ENCODE measurements at places on chromosomes 13 and 19. TPM values are rescaled to one million over a fixed set of nuclear protein-coding genes. Genes with fewer than 3 reads are reported as not detected.
A peak's percentile ranks its signal among the peaks of the same experiment; 100 is the strongest.

MEF2B gene
- total RNA-seq, result 2.1 TPM

ZNF416 gene
- total RNA-seq, result 3.7 TPM

PRTN3 gene
- not detected for total RNA-seq

GRCh38 chr13:39616087-39616694 is 13.2 kb upstream of the LHFPL6 start:
- no peak overlapping the region for H3K27ac ChIP-seq
- H3K36me3 ChIP-seq, result no peaks in the 10 kb centered on the region
- no peak overlapping the region for H3K4me3 ChIP-seq
- H3K27me3 ChIP-seq, result peaks cover 7% of the 10 kb centered on the region

DNA sequence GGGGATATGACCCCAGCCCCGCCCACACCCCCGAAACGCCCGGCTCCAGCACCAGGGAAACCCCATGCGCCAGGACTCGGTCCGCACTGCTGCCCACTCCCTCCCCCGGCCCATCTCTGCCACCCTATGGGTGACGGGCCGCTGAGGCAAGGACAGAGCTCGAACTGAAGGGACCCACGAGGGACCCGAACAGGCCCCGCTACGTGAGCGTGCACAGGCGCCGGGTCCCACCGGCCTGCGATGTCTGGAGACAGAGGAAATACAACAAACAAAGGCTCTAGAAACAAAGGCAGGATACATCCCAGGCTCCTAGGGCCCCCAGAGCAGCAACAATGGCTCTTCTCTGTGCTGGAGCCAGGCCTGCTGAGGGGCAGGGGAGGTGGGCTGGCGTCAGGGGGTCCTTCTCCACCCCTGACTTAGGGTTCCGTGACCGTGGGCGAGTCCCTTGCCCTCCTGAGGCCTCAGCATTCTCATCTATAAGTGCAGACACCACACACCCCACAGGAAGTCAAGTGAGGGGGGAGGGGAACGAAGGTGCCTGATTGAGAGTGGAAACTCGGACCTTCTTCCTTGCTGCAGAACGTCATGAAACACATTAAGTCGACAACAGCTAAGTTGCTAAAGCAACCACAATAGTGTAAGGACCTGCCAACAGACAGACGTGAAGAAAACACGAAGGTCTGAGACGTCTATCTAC is 3.1 kb downstream of the ABHD17A start:
- peak overlapping the region; percentile 97 for H3K4me3 ChIP-seq
- H3K27ac ChIP-seq, result peak overlapping the region; percentile 98
- peaks cover 31% of the 10 kb centered on the region for H3K4me1 ChIP-seq
- no peaks in the 10 kb centered on the region for H3K27me3 ChIP-seq

GRCh38 chr13:25232937-25233515 is 54.3 kb downstream of the MTMR6 start:
- no peak overlapping the region for H3K4me3 ChIP-seq
- H3K27me3 ChIP-seq, result peaks cover 4% of the 10 kb centered on the region
- no peak for DNase-seq
- H3K4me1 ChIP-seq, result peaks cover 3% of the 10 kb centered on the region
- H3K27ac ChIP-seq, result no peak overlapping the region
- H3K36me3 ChIP-seq, result no peaks in the 10 kb centered on the region

DNA sequence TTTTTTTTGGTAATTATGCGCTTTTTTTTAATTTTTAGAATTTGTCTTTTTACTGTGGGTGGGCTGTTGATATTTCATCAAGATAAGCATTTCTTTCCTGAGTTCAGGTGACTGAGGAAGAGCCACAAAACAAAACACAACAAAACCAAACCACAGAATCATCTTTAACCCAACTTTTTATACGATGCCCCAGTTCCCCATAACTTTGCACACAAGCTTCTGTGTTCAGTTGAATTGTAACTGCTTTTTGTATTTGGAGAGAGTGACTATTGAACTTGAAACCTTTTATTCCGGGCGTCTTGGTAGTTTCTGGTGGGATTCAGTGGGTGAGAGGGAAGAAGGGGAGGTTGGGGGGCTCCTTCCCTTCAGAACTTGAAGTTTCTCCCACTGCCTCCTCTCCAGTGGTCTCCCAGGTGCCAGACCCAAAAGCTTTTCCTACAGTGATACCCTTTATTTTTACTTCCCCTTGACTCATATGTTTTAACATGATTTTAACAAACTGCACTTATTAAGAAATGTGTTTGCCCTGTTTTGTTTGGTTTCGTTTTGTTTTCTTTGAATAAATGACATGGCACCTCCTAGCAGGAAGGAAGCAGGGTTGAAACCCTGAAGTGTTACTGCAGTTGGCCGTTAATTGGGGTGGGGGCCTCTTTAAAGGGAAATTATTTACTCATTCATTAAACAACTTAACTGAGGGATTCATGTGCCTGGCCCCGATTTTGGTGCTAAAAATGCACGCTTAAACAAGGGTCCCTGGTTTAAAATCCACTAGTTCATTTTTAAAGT is 2.7 kb upstream of the CCDC97 start:
- H3K36me3 ChIP-seq, result peaks cover 41% of the 10 kb centered on the region
- H3K27me3 ChIP-seq, result no peaks in the 10 kb centered on the region
- peaks cover 84% of the 10 kb centered on the region for H3K4me1 ChIP-seq
- H3K4me3 ChIP-seq, result peak overlapping the region; percentile 8
- DNase-seq, result no peak

- no peak for DNase-seq
- H3K4me1 ChIP-seq, result peaks cover 75% of the 10 kb centered on the region
These were observed 14.9 kb downstream of the HNRNPM start for GRCh38 chr19:8459520-8460270.

- no peak overlapping the region for H3K27ac ChIP-seq
- H3K27me3 ChIP-seq, result peaks cover 6% of the 10 kb centered on the region
- no peak for DNase-seq
- H3K4me3 ChIP-seq, result no peak overlapping the region
These were observed 862.6 kb downstream of the DIAPH3 start for GRCh38 chr13:59301174-59301567.

DNA sequence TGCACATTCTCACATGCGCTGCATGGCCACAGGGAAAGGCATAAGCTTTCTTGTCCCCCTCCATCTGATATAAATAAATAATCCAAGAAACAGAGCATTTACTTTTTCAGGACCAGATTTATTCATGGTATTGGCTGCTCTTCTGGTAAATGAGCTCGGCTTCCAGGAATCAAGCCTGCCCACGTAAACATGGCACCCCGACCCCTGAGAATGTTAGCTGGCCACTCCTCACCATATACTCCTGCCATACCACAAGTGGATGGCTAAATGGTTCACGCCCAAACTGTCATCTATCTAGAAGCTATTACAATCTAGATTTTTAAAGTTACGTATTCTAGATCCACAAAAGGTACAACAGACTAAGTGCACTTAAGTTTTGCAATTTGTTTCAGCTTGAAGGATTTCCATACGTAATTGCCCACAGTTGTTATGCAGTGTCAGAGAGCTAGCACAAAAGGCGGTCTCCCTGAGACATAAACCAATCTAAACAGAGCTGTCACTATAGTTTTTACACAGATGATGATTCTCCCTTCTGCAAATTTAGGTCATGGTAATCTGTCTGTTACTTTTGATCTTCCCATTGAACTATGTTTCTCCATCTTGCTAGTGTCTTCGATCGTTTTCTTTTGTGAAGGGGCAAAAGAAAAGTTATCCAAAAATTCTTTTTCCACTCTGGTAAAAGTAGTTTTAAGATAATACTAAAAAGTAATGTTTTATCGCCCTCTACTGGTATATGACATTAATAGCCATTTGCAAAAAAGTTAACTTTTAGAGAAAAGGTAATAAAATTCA is 16.2 kb upstream of the FOXO1 start:
- peak overlapping the region; percentile 66 for H3K27ac ChIP-seq
- no peak for DNase-seq
- H3K27me3 ChIP-seq, result no peaks in the 10 kb centered on the region
- no peak overlapping the region for H3K4me3 ChIP-seq
- H3K4me1 ChIP-seq, result peaks cover 16% of the 10 kb centered on the region
- H3K36me3 ChIP-seq, result no peaks in the 10 kb centered on the region

GRCh38 chr13:66128692-66129269 is 1101.4 kb downstream of the PCDH9 start:
- no peaks in the 10 kb centered on the region for H3K36me3 ChIP-seq
- DNase-seq, result no peak
- no peak overlapping the region for H3K27ac ChIP-seq
- no peak overlapping the region for H3K4me3 ChIP-seq

DNA sequence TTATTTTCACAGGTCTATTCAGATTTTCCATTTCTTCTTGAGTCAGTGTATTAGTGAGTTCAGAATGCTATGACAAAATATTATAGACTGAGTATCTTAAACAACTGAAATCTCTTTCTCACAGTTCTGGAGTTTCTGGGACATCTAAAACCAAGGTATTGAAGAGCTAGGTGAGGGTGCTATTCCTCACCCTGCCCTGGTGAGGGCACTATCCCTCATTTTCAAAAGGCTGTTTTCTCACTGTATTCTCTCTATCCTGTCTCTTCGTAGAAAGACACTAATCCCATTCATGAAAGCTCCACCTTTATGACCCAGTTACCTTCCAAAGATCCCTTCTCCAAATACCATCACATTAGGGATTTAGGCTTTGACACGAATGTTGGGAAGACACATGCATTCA is 1617.1 kb downstream of the PCDH9 start:
- no peaks in the 10 kb centered on the region for H3K4me1 ChIP-seq
- H3K27ac ChIP-seq, result no peak overlapping the region
- no peak for DNase-seq

GRCh38 chr13:75812751-75813181 is 176.6 kb downstream of the LMO7 start:
- H3K27me3 ChIP-seq, result no peaks in the 10 kb centered on the region
- peaks cover 5% of the 10 kb centered on the region for H3K4me1 ChIP-seq
- no peak overlapping the region for H3K27ac ChIP-seq
- no peak overlapping the region for H3K4me3 ChIP-seq

DNA sequence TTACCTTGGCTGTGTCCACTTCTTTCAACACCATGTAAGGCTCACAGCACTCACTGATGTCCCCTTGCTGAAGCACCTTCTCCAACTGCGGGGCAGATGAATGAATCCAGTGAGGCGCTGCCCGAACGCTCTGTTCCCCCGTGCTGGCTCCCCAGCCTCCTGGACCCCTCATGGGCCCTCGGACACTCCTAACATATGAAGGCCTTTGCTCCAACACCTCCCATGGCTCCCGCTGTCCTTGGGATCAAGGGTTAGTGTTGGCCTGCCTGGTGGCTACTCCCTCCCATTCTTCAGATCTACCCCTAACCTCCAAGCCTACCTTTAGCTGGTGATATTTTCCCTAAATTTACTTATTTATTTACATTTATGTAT is 4.4 kb downstream of the ANGPTL8 start:
- no peak for DNase-seq
- no peak overlapping the region for H3K27ac ChIP-seq
- H3K27me3 ChIP-seq, result peaks cover 14% of the 10 kb centered on the region

- peaks cover 1% of the 10 kb centered on the region for H3K36me3 ChIP-seq
- no peak within 1 kb of the TSS for H3K27ac ChIP-seq
- peak within 1 kb of the TSS; percentile 75 for H3K4me3 ChIP-seq
- peaks cover 19% of the 10 kb centered on the region for H3K27me3 ChIP-seq
These were observed at the start of gene LATS2 for GRCh38 chr13:21061029-21061763. LATS2 (minus strand) TSS chr13:21061586; CDS start chr13:21046026, 15,560 bp downstream.

DNA sequence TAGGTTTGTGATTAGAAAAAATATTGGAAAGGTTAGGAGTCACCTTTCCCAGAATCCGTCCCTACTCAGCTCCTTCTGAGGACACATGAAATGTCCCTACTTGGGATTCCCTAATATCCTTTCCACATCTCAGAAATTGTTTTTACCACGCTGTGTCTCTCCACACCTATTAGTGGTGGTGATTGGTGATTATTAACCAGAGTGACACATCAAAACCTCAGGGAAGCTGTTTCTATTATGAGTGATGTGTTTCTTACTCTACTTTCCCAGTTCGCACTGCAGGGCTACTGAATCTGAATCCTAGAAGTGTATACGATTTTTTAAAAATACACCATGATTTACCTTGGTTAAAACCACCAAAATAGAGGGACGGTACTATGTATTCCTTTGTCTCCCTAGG is 460.8 kb downstream of the TBC1D4 start:
- no peak overlapping the region for H3K4me3 ChIP-seq
- H3K27ac ChIP-seq, result no peak overlapping the region
- DNase-seq, result no peak
- no peaks in the 10 kb centered on the region for H3K4me1 ChIP-seq
- no peaks in the 10 kb centered on the region for H3K36me3 ChIP-seq
